ENCODE measurements at places on chromosomes 1 and 21.

DNA sequence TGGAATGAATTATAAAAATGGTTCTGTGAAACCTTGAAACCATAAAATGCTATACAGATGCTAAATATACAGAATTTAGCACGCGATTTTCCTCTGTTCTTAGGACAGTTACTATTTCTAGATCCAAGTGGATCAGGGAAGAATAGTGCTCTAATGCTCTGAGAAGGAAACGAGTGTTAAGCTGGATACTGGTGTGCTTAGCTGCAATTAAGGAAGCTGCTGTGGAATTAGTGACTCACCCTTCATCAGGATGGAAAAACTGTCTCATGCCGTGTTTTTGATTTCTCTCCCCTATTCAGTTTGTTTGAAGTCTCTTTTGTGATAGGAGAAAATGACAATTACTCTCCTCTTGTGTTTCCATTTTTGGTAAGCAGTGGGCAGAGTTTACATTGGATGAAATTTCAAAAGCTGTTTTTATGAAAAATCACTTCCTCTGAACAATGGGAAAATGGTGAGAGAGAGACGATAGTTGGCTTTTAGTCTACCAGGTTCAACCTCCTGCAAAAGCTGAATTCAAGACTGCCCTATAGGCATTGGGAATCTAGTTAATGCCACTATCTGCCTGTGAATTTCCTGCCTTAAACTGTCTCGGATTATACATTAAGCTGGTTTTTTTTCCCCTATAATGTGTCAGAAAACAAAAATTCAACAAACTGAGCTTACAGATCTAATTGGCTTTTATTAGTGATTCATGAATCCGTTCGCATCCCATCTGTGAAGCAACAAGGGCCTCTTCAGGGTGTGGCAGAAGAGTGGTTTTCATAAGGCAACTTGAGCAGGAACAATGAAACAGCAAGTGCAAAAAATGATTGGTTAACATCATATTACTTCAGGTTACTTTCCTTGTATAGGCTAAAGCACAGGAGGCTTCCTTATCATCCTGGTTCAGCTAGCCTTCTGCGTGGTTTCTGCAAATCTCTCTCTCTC, 179.8 kb downstream of the ST6GALNAC3 start:
- DNase-seq: no peak

DNA sequence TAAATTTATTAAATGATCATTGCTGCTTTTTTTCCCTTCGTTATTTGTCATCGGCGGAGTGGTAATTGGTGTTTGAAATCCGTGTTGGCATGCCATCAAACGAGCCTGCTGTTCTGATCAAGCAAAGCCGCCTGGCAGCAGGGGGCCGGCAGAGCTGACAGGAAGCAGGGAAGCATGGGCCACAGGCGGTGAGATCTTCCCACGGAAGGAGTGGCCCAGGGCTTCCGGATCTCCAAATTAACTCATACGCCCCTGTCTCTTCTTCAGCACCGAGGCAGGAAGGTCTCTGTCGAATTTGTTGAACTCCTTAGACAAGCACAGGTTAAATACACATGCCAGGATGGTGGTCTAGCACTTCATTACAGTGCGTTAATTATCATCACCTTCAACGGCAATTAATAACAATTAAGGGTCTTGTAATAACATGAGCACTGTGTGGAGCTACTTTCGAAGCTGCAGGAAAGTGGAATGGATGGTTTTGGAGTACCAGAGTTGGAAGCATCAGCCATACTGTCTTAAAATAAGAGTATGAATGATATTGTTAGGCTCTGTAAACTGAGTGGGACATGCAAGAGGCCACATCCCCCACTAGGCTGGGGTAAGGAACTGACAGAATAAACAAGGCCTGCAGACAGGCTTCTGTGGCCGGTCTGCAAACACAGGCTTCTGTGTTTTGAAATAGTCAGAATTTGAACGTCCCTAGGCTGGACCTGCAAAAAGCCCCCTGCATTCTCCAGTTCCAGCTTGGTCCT, 199.4 kb upstream of the DAB1 start:
- DNase-seq: no peak

- DNase-seq: peak; percentile 54
These were observed 9.6 kb downstream of the PTPRU start for GRCh38 chr1:29245876-29246275.

DNA sequence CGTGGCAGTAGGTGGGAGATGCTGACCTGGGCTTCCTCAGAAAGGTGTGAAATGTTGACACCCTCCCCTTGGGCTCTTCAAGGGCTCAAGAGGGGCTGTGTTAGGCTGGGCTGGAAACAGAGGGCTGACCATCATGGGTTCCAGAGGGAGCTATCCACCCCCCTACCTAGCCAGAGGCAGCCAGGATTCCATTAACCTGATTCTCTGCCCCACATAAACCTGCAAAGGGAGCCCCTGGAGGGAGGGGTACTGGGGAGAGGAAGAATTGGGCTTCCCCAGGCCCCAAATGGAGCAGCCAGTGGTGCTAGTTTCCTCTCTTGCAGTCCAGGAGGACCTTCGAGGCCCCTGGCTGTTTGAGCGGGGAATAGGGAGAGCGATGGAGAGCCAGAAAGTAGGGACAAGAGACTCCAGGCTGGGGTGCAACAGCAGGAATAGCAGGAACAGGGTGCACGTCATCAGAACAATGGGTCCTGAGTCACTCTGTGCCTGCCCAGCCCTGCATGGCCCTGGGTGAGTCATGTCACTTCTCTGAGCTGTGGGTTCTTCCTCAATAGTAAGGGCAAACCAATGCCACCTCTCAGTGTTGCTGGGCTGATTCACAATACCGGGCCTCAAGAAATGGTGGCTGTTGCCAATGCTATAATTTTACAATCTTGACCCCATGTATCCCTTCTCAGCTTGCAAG, 121.2 kb downstream of the EPHB2 start:
- DNase-seq: peak; percentile 25

GRCh38 chr1:82801176-82801575, 1000.4 kb downstream of the ADGRL2 start:
- DNase-seq: no peak

DNA sequence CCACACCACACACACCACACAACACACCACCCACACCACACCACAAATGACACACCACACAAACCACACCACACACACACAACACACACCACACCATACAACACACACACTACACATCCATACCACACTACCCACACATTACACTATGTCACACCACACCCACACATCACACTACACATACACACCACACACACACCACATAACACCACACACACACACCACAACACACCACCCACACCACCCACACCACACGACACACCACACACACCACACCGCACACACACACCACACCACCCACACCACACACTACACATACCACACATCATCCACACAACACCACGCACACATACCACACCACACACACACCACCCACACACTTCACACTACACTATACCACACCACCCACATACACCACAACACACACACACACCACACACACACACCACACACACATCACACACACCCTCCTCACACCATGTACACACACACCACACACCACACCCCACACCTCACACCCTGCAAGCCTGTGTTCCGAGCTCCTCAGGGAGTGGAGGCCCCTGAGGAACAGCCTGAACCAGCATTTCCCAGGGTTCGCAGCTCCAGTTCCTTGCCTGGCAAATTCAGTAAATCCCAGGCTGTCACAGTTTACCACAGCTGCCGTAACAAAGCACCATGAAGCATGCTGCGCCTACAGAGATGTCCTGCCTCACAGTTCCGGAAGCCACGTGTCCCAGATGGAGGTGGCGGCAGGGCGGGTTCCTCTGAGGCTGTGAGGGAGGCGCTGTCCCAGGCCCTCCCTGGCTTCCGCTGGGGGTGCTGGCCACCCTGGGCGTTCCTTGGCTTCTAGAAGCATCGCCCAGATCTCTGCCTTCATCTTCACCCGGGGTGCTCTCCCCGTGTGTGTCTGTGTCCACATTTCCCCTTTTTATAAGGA, 69.8 kb upstream of the ATP5PO start:
- DNase-seq: no peak

- no peak for DNase-seq
These were observed 67.5 kb upstream of the SH3GLB1 start for GRCh38 chr1:86636898-86637297.

Data from posterior cingulate gyrus (tissue), 11 donors.